ENCODE measurements at places on chromosomes 6 and 20.

GRCh38 chr6:84280639-84281038 lies 53.2 kb upstream of the CEP162 start:
- DNase-seq: no peak

- DNase-seq: no peak
Measured at GRCh38 chr6:35745509-35745908, 8.7 kb downstream of the ARMC12 start.

GRCh38 chr20:35726842-35727711 lies 15.0 kb downstream of the RBM39 start:
- no peak for DNase-seq

GRCh38 chr6:110895907-110896608 lies 21.5 kb downstream of the AMD1 start:
- DNase-seq: no peak

GRCh38 chr6:143804835-143805239 lies 38.3 kb upstream of the LTV1 start:
- DNase-seq: no peak

- no peak for DNase-seq
Measured at GRCh38 chr6:90890683-90891330, 303.9 kb upstream of the MAP3K7 start.

- no peak for DNase-seq
Measured at GRCh38 chr20:58129721-58130151, 98.7 kb downstream of the ANKRD60 start.

GRCh38 chr6:46749731-46750130 lies 3.0 kb downstream of the ANKRD66 start:
- no peak for DNase-seq

DNA sequence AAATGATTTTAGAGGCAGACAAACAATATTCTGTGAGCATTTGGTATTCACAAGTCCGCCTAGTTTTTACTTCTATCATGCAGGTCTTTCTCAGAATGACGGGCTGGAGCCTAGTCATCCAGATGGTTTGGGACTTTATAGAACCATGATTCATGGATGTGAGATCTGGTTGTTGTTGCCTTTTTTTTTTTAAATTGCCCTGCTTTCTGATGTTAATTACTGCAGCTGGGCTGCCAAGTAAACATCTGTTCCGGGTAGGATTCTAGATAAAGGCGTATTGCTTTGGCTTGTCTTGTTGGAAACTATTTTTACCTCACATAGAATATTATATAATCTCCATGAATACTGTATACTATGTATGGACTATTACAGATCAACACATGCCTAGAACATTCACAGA lies 58.1 kb downstream of the RNF217 start:
- DNase-seq: no peak

- no peak for DNase-seq
Measured at GRCh38 chr6:16690608-16691142, 70.6 kb downstream of the ATXN1 start.

DNA sequence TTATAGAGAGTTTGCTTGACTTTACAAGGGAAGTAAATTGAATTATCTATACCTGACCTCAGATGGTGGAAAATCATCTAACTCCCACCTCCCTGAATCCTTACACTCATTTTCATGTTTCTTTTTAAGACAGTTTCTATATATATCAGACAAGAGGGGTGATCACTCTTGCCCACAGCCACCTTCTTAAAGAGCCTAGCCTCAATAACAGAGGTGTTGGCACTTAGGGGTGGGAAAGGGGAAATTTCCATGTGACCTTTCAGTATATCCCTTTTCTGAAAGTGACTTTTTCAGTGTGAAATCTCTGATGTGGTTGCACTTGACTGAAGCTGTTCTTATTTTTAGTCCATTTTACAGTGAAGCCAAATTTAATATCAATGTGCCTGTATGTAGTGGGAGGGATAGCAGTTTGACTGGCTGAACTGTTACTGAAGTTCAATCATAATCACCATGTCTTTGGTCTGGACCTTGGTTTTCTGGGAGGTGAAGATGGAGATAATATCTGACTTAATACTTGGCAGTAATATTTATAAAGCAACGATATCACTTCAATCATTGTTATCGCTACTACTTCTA lies 141.3 kb downstream of the MAP3K7 start:
- no peak for DNase-seq

GRCh38 chr20:48844996-48845395 lies 17.2 kb upstream of the PREX1 start:
- DNase-seq: no peak

DNA sequence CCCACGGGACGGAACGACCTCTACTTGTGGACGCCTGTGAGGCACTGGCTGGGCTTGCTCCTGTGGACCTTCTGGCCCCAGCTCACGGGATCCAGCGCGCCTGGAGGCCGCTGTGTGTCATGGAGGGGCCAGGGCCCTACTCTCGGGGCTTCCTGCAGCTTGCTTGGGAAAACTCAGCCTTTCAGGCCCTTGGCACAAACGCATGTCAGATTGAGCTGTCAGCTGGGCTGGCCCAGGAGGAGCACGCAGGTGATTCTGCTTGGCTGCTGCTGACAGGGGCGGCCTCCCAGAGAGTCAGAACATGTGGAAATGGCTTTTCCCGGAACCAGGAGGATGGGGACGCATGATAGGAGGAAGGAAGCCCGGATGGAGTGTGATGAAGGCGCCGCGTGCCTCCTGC lies 39.7 kb downstream of the TMEM181 start:
- no peak for DNase-seq

- DNase-seq: no peak
Measured at GRCh38 chr6:125253881-125254280, 47.9 kb downstream of the HDDC2 start.

DNA sequence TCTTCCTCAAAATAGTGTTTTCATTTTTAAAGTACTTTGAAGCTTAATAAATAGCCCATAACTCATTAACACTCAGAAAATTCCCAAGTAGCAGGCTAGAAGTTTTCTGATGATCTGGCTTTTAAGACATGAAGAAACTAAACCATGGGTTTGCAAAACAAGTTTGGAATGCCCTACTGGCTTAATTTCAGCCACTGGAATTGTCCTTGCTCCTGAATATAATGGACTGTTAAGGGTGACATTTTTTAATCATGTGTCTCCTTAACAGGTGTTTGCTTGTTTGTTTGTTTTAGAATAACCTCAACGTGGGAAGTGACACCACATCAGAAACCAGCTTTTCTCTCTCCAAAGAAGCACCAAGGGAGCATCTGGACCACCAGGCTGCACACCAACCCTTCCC lies 49.1 kb downstream of the ISM1 start:
- DNase-seq: no peak

- no peak for DNase-seq
Measured at GRCh38 chr20:1809611-1810510, 85.3 kb upstream of the SIRPA start.

DNA sequence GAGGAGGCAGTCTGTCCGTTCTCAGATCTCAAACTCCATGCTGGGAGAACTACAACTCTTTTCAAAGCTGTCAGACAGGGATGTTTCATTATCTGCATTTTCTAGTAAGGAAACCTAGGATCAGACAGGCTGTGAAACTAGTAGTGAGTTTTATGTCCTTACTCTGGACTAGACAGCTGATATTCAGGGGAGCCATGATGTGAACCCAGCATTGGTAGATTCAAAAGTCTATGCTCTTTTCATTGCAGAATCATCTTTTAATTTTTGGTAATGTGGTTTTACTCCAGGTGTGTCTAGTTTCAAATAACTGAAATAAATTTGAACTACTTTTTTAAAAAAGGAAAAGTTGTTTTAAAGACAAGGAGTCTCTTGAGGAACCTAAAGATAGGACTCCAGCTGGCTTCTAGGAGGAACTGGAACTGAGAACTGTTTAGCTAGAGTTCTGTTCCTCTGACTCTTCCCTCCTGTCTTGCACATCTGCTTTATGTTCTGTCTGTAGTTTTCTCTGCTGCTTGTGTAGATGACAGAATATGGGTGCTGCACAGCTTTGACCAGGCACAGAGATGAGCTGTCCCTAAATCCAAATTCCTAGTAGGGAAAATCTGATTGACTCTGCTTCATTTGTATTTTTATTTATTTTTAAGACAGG lies 27.8 kb upstream of the RNF144B start:
- DNase-seq: no peak

GRCh38 chr20:19492116-19492515 lies 265.9 kb upstream of the RIN2 start:
- no peak for DNase-seq

DNA sequence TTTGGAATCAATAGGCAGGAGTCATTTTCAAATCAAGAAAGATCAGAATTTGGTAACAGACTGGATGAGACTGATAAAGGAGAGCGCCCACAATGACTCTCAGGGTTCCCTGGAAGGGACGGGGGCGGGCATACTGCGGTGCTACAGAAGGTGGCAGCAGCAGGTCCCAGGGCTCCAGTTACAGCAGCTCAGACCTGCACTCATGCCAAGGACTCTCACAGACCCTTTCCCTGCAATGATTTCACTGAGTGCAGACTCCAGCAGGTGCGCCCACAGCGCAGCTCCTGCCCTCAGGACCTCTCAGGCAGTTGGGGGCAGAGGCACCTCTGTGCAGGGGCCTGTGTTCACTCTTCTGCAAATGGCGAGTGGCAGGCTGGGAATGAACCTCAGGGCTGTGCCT lies 359.8 kb downstream of the ZFAND3 start:
- no peak for DNase-seq
